ENCODE measurements at places on chromosomes 6 and 20. TPM values are rescaled to one million over a fixed set of nuclear protein-coding genes. Genes with fewer than 3 reads are reported as not detected.

GRCh38 chr6:80938131-80938530 is 814.4 kb downstream of the TENT5A start:
- no peak overlapping the region for H3K27ac ChIP-seq
- no peak overlapping the region for H3K4me3 ChIP-seq
- DNase-seq: no peak

- no peak for DNase-seq
- no peaks in the 10 kb centered on the region for H3K4me1 ChIP-seq
- no peak overlapping the region for H3K27ac ChIP-seq
- H3K4me3 ChIP-seq: no peak overlapping the region
These were observed 24.2 kb downstream of the TFAP2A start for GRCh38 chr6:10390495-10391298.

DNA sequence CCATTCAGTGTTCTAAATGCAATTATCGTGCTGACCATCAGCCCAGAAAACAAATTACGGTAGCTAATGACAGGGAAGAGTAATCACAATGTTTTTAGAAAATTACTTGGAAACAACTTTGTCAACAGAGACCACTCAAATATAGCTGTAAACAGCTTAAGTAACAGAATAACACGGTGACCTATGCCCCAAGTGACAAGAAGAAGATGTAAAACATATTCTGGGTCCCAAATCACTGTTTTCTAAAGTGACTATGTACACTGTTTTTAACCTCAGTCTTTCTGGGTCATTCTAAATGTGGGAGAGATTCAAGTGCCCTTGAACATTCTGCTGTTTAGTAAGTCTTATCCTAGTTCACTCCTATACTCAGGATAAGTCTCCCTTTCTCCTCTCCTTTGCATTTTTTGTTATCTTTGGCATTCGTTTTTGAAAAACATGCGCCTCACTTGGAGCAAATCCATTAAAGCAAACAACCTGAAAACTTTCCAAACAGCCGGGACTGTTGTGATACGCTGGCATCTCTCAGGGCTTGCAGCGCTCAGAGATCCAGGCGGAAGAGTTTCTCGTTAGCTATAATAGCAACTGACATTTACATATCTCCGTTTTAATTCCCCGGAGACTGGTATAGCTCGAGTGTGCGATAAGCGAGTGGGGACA is 114.5 kb upstream of the SOX4 start:
- DNase-seq: no peak
- no peaks in the 10 kb centered on the region for H3K27me3 ChIP-seq
- no peaks in the 10 kb centered on the region for H3K4me1 ChIP-seq
- H3K4me3 ChIP-seq: no peak overlapping the region
- H3K36me3 ChIP-seq: no peaks in the 10 kb centered on the region

The HLA-DQA2 gene
- total RNA-seq: 45.0 TPM

DNA sequence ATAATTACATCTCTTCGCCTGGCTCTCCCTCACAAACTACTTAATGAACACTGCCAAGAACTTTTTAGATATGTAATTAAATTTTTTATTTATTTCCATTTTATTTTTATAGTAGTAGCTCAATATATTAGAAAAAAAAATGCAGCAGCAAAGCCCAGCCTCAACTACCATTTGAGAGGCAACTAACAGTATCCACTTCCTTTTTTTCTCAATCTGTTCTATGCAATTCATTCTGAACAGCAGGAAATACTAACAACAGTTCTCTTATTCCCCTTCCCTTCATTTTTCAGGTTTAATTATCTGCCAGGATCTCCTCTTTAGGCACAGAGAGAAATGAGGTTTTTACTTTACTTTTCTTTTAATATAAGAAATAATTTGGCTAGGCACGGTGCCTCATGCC is 112.7 kb downstream of the ZNF217 start:
- no peak for DNase-seq
- no peak overlapping the region for H3K27ac ChIP-seq
- no peaks in the 10 kb centered on the region for H3K27me3 ChIP-seq
- no peak overlapping the region for H3K4me3 ChIP-seq

The IL17F gene
- 0.24 TPM for total RNA-seq

GRCh38 chr6:75603106-75603420 is 1.4 kb downstream of the SENP6 start:
- no peak for DNase-seq
- no peaks in the 10 kb centered on the region for H3K36me3 ChIP-seq
- no peak overlapping the region for H3K27ac ChIP-seq
- H3K4me3 ChIP-seq: peak overlapping the region; percentile 87

The ERVFRD-1 gene
- 0.14 TPM for total RNA-seq

DNA sequence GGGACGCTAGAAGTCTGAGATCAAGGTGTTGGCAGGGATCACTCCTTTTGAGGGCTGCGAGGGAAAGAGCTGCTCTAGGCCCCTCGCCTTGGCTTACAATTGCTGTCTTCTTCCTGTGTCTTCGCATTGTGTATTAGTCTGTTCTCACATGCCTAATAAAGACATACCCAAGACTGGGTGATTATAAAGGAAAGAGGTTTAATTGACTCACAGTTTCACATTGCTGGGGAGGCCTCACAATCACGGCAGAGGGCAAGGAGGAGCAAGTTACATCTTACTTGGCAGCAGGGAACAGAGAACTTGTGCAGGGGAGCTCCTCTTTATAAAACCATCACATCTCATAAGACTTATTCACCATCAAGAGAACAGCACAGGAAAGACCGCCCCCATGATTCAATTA is 102.5 kb upstream of the ASF1A start:
- H3K27me3 ChIP-seq: no peaks in the 10 kb centered on the region
- peaks cover 21% of the 10 kb centered on the region for H3K4me1 ChIP-seq
- H3K36me3 ChIP-seq: no peaks in the 10 kb centered on the region
- no peak overlapping the region for H3K27ac ChIP-seq
- H3K4me3 ChIP-seq: no peak overlapping the region

DNA sequence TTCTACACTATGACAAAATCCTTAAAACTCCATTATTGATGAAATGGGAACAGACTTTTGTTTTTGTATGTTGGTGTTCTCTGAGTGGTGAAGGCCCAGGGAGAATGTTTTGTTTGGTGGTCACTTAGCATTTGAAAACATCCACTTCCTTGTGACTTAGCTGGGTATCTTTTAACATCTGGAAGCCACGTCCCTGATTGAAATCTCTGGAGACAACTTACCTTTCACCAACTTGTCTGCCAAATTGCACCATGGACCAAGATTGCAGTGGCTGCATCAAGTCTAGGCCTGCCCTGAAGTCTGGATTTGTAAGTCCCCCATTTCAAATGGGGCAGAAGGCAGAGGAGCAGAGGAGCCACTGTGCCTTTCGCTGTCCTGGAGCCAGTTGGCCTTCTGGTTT is 534 bp upstream of the EFCAB8 start:
- H3K4me1 ChIP-seq: peaks cover 6% of the 10 kb centered on the region
- DNase-seq: no peak

The MCM9 gene
- total RNA-seq: 12.2 TPM

- no peak overlapping the region for H3K4me3 ChIP-seq
- H3K4me1 ChIP-seq: no peaks in the 10 kb centered on the region
- DNase-seq: no peak
- H3K27ac ChIP-seq: no peak overlapping the region
- H3K27me3 ChIP-seq: no peaks in the 10 kb centered on the region
- no peaks in the 10 kb centered on the region for H3K36me3 ChIP-seq
These were observed 36.5 kb downstream of the LAMP5 start for GRCh38 chr20:9550871-9551270.

DNA sequence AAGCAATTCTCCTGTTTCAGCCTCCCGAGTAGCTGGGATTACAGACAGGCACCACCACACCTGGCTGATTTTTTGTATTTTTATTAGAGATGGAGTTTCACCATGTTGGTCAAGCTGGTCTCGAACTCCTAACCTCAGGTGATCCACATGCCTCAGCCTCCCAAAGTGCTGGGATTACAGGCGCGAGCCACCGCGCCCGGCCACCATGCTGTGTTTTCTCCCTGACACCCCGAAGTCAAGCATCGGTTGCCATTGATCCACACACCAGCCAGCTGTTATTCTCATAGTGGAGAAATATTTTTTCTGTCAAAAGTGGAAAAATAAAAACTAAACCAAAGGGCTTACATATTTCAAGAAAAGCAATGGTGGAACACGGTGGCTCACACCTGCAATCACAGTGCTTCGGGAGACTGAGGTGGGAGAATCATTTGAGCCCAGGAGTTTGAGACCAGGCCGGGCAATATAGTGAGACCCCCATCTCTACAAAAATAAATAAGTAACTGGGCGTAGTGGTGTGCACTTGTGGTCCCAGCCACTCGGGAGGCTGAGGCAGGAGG is 157.4 kb downstream of the ZMYND8 start:
- no peak overlapping the region for H3K27ac ChIP-seq
- no peaks in the 10 kb centered on the region for H3K36me3 ChIP-seq
- peaks cover 2% of the 10 kb centered on the region for H3K27me3 ChIP-seq
- no peak for DNase-seq
- no peak overlapping the region for H3K4me3 ChIP-seq
- H3K4me1 ChIP-seq: no peaks in the 10 kb centered on the region

DNA sequence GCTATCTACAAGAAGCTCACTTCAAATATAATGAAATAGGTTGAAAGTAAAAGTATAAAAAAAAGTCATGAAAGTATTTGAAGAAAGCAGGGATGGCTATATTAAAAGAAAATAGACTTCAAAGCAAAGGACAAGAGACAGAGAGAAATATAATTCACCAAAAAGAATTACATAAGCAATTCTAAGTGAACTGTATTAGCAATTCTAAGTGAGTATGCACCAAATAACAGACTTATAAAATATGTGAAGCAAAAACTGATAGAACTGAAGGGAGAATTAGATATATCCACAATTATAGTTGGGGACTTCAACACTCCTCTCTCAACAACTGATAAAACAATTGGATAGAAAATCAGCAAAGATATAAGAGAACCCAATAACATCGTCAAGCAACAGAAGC is 38.8 kb upstream of the ID4 start:
- peaks cover 1% of the 10 kb centered on the region for H3K27me3 ChIP-seq
- H3K4me3 ChIP-seq: no peak overlapping the region

- H3K36me3 ChIP-seq: no peaks in the 10 kb centered on the region
- H3K4me1 ChIP-seq: no peaks in the 10 kb centered on the region
- no peaks in the 10 kb centered on the region for H3K27me3 ChIP-seq
- no peak overlapping the region for H3K4me3 ChIP-seq
- no peak overlapping the region for H3K27ac ChIP-seq
These were observed 257.7 kb downstream of the CDKAL1 start for GRCh38 chr6:20791944-20792343.

The TBC1D22B gene
- 7.7 TPM for total RNA-seq

GRCh38 chr6:79212859-79213258 is 21.6 kb downstream of the HMGN3 start:
- H3K4me3 ChIP-seq: no peak overlapping the region
- no peak overlapping the region for H3K27ac ChIP-seq
- H3K27me3 ChIP-seq: no peaks in the 10 kb centered on the region
- DNase-seq: no peak
- H3K4me1 ChIP-seq: no peaks in the 10 kb centered on the region

DNA sequence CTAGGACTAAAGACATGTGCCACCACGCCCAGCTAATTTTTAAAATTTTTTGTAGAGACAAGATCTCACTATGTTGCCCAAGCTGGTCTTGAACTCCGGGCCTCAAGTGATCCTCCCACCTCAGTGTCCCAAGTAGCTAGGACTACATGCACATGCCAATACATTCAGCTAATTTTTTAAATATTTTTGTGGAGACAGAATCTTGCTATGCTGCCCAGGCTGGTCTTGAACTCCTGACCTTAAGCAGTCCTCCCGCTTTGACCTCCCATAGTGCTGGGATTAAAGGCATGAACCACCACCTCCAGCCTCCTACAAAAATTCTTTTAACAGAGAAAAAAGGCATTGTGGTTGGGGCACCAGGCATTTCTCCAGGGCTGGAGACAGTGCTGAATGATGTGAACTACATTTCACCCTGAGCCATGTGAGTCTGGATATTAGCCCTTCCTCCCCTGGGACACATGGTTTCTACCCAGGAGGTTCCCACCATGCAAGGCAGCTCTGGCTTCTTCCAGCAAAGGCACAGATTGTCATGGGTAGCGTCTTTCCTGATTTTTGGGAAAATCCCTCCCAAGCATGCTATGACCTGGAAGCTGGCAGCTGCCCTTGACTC is 36.3 kb upstream of the CMTR1 start:
- no peak for DNase-seq
- H3K36me3 ChIP-seq: peaks cover 10% of the 10 kb centered on the region
- H3K27ac ChIP-seq: no peak overlapping the region
- H3K4me1 ChIP-seq: no peaks in the 10 kb centered on the region

DNA sequence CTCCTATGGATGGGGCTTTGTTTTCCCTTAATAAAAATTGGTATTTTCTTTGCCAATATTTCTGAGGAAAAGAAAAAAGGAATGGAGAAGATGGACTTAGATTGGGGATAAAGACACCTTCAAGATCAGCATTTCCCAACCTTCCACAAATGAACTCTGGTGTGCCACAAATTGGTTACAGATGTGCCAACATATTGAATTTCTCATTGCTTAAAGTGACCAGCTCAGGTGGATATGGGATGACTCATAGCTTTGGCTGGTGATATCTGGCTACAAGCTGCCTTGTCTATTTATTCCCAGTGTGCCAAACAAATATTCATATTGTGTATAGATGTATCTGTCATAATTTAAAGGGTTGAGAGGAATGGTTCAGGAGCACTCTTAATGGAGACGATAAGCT is 32.5 kb downstream of the THEMIS start:
- peaks cover 35% of the 10 kb centered on the region for H3K36me3 ChIP-seq
- H3K4me3 ChIP-seq: no peak overlapping the region
- H3K27me3 ChIP-seq: no peaks in the 10 kb centered on the region
- no peak for DNase-seq
- H3K27ac ChIP-seq: no peak overlapping the region
- H3K4me1 ChIP-seq: peaks cover 12% of the 10 kb centered on the region

- peaks cover 6% of the 10 kb centered on the region for H3K4me1 ChIP-seq
- H3K4me3 ChIP-seq: no peak overlapping the region
- DNase-seq: no peak
- no peaks in the 10 kb centered on the region for H3K36me3 ChIP-seq
- H3K27me3 ChIP-seq: no peaks in the 10 kb centered on the region
These were observed 13.2 kb downstream of the CITED2 start for GRCh38 chr6:139361211-139361610.
